Suppressor macrophage treated with lipopolysaccharide for 4 hours (primary cell): ENCODE measurements at places on chromosomes 5 and 9.

GRCh38 chr5:1140171-1140817 lies 28.4 kb upstream of the SLC12A7 start:
- DNase-seq, result peak; percentile 74

GRCh38 chr9:30289435-30289834 lies 2095.0 kb upstream of the ACO1 start:
- no peak for DNase-seq

GRCh38 chr5:17257705-17258273 lies 40.4 kb downstream of the BASP1 start:
- peak; percentile 84 for DNase-seq

DNA sequence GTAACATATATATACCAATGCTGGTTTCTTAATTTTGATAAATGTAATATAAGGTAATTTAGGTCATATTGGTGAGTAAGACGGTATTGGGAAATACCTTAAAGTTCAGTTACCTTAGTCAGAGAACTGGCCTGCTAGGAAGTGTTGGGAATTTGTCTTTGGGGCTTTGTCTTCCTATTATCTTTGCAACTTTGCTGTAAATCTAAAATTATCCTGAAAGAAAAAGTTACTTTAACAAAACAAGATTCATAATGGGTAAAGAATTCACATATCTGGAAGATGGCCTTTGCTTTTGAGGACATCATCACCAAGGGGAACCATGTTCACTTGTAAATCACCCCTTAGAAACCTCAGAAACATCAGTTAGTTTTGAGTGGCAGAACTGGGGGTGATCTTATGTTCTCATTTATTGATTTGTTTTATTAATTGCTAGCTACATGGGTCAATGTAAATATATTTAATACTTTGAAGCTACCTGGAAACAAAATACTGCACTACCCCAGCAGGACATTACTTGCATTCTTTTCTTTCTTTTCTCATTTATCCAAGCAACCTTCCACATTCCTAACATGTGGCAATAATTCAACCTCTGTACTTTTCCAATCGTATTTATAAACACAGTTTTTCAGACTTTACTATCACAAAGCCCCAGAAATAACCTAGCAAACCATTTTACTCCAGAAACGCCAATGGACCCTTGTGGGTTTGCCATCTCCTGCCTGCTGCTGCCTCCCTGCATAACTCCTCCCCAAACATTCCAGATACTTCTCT lies 41.4 kb downstream of the GLIS3 start:
- DNase-seq, result no peak

DNA sequence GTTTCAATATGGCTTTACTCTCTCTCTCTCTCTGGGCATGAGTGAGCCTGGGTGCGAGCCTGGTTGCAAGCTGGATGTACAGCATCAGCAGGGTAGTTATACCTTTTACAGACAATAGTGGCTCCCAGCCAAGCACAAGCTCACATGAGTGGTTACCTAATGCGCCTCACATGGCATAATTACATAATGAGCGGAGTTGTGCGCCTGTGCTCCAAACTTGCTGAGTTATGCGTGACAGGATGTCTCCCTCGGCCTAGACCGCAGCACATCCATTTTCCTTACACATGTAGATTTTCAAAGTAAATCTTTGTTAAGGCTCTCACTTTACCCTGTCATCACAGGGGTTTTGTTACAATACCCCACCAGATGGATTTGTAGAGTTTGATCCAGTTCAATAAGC lies 233.5 kb upstream of the WWC1 start:
- no peak for DNase-seq

DNA sequence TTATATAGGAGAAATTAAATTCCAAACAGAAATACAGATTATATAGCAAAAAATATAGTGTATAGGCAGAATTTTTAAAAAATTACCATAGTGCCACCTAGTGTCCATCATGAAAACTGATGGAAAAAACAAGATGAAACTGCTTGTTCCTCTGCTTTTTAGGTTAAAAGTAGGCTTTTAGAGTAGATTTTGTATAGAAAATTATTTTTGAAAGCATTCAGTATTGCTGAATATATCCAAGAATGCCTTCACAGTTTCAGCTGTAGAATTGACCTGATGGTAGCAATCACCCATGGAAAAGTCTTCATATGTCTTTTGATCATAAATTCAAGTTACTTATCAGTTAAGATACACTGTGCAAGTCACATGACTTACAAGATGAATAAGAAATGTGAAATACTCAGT lies 19.7 kb downstream of the RIOK2 start:
- DNase-seq, result peak; percentile 20

DNA sequence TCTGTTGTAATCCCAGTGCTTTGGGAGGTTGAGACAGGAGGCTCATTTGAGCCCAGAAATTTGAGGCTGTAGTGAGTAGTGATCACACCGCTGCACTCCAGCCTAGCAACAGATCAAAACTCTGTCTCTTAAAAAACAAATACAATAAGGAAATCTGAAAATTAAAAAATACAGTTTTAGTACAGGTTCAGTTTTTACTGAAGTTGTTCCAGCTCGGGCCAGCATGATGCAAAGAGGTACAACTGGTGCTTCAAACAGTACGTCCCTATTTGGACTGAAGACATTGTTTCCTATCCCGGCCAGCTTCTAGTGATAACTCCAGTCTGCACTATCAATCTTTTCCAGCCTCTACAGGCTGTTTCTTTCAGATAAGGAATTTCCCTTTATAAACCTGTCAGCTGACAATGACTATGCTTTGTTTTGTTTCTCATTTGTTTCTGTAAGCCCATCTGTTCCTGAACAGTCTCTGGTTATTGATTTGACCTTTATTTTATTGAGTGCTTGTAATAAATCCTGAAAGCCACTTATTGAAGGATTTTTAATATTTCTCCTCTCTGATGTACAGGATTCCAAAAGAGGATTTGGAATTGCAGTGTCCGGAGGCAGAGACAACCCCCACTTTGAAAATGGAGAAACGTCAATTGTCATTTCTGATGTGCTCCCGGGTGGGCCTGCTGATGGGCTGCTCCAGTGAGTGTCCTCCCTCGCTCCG lies 41.9 kb downstream of the TJP2 start:
- DNase-seq, result peak; percentile 9

DNA sequence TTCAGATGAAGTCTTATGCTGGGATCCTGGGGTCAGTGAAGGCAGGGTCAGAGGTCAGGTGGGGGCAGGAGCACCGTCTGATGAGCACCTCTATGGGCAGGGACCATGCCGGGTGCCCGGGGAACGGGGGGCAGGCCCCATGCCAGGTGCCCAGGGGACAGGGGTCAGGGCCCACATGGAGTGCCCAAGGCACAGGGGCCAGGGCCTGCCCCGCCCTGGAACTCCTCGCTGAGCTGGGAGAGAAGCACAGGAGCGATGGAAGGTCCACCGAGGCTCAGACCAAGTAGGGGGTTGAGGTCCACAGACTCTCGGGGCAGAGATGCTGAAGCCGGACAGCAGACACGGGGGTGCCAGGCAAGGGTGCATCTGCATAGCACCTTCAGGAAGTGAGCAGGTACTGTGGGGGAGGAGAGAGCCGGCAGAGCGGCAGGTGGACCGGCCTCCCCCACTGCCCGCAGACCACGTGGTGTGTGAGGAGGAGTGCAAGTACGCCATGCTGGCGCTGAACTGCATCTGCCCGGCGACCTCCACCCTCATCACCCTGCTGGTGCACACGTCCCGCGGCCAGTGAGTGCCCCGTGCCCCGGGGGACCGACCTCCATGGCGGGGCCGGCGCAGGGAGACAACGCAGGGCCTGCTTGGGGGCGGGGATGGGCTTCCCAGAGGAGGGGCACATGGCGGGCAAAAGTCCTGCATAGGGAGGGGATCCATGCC lies 67.7 kb downstream of the KCNT1 start:
- DNase-seq, result no peak

GRCh38 chr5:126106029-126106428 lies 317.2 kb upstream of the GRAMD2B start:
- no peak for DNase-seq

DNA sequence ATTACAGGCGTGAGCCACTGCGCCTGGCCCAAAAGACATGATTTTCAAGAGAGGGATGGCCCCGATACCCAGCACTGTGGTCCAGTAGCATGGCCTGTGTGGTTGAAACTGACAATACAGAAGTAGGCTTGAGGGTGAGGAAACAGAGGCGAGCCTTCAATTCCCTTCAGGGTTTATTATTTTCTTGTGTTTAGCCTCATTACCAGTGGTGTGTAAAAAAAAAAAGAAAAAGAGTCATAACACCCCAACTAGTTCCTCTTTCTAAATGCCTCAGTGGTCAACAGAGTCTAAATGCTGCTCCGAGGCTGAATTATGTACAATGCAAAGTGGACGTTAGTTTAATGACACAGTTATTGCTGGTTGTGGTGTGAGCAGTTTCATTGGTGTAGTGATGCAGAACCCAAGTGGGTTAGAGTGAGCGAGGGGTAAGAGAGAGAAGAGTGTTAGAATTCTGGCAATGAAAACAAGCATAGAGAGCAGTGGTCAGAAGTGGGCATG lies 58.8 kb downstream of the SNX30 start:
- peak; percentile 83 for DNase-seq

- peak; percentile 65 for DNase-seq
Observed at GRCh38 chr9:70390933-70391341, 23.5 kb downstream of the KLF9 start.

DNA sequence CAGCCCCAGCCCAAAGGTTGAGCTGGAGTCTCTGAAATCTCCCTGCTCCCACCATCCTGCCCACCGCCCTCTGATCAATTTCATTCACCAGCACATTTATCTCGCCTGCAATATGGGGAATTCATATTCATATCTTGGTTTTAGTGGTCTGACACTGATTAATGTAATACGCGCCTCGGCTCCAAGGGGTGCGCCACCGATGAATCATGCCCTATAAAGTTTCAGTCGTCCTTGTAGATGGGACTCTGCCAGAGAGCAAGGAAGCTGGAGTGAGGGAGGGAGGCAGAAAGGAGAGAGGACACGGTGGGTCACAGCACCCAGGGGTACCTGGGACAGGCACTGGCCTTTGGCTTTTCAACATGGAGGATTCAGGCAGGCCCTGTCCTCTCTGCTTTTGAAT lies 8.9 kb downstream of the IRX1 start:
- no peak for DNase-seq

GRCh38 chr9:72598639-72599038 lies 77.2 kb downstream of the TMC1 start:
- no peak for DNase-seq

DNA sequence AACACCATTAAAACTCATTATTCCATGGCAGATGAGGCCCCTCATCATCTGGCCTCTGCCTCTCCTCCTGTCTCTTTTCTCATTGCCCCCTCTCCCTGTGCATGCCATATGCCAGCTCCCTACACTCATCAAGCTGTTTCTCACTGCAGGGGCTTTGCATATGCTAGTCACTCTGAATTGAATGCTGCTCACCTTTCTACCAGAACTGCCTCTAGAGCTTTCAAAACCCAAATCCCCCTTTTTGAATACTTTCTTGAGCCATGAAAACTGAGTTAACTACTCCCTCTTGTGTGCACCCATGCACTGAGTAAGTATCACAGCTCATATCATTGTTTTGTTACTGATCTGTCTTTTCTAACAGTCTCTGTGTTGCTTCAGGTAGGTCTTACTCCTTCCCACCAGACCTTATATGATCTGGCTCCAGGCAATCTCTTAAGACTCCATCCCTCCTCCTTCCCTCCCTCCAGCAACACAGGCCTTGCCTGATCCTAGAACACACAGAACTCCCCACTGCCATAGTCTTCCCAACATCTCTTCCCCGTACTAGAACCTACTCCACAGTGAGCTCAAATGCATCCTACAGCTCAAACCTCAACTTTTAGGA lies 60.5 kb downstream of the ASTN2 start:
- DNase-seq, result no peak

DNA sequence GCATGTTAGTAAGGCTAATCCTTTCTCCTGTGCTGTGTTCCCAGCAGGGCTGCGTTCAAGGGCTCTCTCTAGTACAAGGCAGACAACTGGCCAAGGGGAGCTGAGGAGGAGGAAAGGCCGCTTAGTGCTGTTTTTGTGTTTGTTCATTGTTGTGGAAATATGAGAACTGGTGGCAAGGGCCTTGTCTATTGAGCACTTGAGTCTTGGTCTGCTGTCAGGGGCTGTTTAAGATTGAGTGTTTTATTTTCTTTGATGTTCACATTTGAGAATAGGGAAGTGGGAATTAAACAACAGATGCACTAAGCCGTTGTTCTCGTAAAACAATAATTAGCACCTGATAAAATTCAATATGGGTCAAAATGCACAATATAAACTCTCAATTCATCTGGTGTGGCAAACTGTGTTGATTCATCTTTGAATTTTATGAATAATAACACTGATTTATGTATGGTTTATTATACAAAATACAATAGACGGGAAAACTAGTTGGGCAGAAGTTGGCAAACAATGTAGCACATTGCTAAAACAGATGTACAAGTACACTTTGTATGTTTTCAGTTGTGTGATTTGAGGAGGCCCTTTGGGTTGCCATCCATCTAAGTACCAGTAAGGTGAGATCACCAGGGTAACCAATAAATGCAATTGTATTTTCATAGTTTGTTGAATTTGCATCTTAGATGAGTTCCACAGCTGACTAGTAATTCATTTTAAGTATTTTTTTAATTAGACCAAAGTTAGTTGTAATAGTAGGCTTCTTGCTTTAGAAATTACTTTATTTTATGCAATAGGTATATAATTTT lies 97.6 kb upstream of the GRHPR start:
- no peak for DNase-seq

- peak; percentile 76 for DNase-seq
Observed at GRCh38 chr5:1106385-1107166, 5.3 kb downstream of the SLC12A7 start.

GRCh38 chr5:1003296-1003937 lies 5.2 kb upstream of the NKD2 start:
- no peak for DNase-seq

- DNase-seq, result no peak
Observed at GRCh38 chr5:25500635-25501034, 855.9 kb upstream of the CDH10 start.

DNA sequence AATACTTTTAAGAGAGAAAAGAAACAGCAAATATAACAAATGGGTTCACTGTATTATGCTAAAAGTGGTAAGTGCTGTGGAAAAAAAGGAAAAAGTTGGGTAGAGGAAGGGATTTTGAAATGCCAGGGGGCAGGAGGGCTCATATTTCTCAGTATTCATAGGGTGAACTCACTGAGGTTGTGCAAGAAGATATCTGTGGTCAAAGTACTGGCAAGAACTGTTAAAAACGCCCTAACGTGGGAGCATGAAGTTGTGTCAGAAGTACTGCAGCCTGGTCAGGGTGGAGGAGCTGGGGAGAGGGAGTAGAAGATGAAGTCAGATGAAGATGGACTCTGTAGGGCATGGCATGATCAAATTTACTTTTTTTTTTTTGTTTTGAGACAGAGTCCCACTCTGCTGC lies 31.2 kb upstream of the SLC28A3 start:
- DNase-seq, result peak; percentile 93
